ENCODE measurements at places on chromosomes 2 and 18.

DNA sequence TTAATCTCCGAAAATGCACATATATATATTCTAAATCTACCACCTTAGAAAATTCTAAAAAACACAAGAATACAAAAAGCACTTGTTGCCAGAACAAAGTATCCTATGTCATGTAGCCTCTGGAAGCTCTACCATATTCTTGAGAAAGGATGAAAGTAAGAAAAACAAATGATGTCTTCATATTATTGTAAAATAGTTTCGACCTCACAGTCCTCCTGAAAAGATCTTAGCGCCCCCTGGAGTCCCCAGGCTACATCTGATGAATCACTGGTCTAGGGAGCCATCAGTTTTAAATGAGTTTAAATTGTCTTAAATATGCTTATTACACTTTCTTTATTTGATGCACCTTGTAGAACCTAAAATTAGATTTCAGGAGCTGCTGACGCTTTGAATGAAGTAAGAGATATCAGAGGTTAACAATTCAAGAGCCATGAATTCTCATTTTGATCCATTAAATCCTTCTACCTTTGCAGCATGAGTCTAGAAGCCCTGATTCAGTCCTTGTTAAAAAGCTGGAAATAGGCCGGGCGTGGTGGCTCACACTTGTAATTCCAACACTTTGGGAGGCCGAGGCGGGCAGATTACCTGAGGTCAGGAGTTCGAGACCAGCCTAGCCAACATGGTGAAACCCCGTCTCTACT lies 138.8 kb downstream of the MCFD2 start:
- DNase-seq: no peak

DNA sequence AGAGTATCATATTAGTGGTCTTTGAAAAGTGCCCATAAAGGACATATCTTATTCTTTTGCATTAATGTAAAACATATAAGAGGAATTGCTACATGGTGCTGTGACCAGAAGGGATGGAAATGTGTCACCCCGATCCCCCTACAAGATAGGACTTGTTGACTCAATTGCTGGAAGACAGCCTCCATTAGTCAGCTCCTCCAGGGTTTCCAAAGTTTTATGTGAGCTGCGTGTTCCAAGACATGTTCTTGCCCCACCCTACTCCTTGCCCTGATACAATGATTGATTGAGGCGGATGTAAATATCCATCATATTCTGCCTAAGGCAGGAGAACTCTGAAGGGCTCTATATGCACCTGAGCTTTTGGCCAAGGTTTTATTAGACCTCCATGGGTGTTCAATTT lies 541.0 kb upstream of the ZEB2 start:
- DNase-seq: no peak

DNA sequence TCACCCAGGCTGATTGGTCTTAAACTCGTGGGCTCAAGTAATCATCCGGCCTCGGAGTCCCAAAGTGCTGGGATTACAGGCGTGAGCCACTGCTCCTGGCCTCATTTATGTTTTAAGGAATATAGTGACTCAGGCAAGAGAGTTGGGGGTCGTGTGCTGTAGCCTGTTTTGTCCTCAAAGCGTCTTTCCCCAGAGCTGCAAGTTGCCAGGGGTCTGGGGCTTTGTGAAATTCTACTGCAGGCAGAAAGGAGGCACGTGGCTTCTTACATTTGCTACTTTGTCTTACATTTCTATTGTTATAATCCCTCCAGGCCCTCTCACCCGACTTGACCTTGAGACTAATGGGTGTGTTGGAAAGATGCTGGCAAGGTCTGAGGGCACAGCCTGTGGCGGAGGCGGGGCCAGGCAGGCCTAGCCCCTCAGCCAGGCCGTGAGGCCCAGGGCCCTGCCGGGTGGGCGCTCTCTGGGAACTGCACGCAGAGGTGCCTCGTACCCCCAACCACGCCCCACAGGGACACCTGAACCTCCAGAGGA lies 85.8 kb upstream of the NDUFV2 start:
- DNase-seq: no peak

- DNase-seq: no peak
Observed at GRCh38 chr2:165745916-165746315, 48.1 kb downstream of the GALNT3 start.

DNA sequence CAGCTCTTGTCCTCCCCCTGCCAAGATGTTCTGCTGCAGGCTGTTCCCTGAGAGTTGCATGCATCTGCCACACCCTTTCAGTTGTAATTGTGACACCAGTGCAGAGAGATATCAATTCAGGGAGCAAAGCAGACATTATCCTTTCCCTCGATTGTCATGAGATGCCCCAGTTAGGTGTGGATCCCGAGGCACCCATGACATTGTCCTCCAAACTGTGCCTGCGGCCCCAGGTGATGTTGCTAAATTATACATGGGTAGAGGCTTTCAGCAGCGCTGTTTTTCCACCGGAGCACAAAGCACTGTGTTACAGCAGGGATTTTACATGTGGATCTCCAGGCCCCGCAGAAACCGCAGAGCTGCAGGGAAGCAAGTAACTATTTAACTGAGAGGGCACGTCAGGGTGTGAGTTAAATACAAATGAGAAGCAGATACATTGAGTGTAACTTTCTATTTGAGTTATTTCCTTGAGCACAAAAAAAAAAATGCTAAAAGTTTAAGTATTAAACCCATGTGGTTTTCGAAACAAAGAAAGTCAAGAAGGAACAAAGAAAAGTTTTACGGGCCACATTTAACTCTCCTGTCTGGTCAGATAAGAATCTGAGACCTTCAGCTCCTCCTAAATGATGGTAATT lies 90.3 kb upstream of the BCL2L11 start:
- DNase-seq: no peak

- DNase-seq: no peak
Observed at GRCh38 chr2:171910494-171910893, 11.8 kb upstream of the HAT1 start.

DNA sequence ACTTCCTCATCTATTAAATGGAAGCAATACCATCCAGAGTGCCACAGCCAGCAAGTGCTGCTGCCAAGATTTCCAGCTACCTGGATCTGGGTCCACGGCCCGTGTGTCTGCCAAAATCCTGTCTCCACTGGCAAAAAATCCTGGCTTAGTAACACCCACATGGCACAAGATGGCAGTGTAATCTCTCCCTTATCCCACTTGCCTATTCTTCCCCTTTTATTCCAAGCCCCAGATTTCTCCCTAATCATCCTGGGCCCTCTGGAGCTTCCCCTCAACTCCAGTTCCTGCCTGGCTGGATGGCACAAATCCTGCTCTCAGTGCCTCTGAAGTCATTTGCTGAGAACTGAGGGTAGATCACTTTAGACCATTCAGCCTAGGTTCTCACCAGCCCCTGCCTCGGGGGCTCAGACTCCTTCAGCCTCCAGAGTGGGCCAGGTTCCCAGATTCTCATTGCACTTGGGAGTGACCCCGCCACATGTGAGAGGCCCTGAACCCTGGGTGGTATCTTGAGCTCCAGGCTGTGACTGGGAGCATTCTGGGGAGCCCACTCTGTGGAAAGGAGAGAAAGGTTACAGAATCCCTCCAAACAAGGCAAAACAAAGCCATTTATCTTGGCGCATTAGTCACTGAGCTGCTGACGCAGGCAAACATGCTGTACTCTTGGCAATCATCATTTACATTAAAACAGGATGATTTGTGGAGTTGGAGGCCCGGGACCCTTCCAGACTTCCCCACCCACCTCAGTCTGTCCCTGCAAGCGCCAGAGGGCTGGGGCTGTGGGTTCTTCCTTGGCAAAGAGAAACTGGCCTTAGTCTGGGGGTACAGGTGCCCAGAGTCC lies 325.8 kb downstream of the DYSF start:
- no peak for DNase-seq

DNA sequence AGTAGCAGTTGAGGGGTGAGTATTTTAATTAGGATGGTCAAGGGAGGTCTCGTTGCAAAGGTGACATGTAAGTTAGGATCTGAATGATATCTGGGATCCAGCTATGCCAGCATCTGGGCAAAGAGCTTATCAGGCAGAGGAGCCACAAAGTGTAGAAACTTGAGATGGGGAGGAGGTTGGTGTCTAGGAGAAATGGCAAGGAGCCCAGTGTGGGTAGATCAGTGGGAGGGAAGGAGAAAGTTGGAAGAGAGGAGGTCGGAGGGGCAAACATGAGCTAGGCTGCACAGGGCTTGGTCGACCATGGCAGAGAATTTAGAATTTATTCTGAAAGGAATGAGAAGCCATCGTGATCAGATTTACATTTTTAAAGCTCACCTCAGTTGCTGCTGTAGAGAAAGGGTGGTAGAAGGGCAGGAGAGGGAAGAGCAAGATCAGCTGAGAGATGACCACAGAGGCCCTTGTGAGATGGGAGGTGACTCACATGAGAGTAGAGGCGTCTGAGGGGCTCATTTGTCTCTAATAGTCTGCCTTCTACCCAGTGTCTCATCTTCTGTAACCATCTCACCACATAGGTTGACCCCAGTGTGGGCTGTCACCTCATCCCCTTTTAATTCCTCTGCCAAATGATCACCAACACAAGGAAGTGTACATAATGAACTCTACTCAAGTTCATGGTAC lies 170.0 kb downstream of the ETAA1 start:
- DNase-seq: no peak

DNA sequence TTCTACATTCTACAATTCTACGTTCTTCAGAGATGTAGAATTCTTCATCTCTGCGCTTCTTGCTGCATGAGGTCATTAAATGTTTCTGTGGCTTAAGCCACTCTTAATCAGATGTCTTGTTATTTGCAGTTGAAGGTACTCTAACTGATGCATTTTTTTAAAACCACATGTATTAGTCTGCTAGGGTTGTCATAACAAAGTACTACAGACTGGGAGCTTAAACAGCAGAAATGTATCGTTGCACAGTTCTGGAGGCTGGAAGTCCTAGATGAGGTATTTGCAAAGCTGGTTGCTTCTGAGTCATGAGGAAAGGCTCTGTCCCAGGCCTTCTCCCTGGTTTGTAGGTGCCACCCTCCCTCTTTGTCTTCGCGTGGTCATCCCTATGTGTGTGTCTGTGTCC lies 176.3 kb upstream of the GLI2 start:
- no peak for DNase-seq

DNA sequence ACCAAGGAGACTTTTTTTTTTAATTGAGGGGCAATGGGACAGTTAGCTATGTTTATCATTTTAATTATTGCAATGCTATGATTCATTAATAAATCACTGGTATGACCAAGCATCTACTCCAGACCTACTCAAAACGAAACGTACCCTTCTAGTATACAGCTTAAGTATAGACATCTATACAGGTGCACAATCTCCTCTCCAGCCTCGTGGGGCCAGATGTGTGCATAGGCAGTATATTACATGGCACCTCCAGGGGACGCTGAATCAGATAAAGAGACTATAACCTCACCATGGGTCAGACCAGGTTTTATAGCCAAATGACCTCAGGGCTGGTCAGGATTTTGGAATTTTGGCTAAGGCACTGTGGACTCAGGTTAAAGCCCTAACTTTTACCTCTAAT lies 86.6 kb downstream of the SS18 start:
- DNase-seq: no peak

DNA sequence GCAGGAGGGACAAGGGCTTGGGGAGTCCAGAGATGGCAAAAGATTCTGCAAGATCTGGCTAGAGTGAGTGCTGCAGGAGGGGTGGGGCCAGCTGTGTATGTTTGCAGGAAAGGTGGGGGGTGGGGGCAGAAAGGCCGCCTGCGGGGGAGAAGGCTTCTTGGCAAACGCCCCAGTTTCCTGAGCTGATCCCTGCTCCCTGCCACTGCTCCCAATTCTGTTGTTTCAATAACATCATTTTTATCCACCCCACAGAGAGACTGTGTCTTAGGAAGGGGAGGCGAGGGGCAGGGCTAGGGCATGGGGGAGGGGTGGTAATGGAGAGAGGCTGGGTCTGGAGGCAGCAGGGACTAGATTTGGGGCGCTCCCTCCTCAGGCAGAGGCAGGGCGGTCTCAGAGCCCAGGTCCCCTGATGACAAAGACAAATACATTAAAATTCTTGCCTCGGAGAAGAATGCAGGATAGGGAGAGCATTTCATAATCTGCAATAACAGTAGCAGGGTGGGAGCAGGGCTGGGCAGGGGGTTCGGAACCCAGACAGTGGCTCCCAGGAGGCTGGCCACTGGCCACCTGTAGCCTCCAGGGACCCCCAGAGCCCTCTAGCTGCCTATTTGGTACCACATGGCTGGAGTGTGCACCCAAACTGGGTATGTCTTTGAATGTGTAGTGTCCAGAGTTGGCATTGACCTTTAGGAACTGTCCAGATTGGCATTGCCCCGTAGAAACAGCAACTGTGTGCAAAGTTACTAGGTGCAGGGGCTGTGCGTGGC lies 2.1 kb upstream of the WNT6 start:
- no peak for DNase-seq

- DNase-seq: no peak
Observed at GRCh38 chr2:37468170-37468569, 123.7 kb downstream of the QPCT start.

DNA sequence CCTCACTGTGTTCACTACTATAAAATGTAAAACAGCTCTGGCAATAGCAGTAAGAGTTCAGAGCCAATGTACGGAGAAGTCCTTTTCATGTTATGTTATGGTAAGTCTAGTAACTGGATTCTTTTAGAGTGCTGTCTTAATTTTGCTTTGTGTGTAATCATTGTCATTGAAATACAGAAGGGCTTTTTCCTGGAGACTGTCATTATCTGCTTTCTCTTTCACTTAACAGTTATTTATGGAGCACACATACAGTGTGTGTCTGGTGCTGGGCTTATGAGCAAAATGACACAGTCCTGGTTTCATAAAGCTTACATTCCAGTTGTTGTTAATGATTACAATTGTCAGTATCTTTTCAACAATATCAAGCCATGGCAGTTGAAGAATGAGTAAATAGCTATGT lies 95.5 kb downstream of the CCDC102B start:
- no peak for DNase-seq

- DNase-seq: no peak
Observed at GRCh38 chr2:207151048-207151447, 14.7 kb downstream of the KLF7 start.

- DNase-seq: no peak
Observed at GRCh38 chr18:13218368-13218991, at the start of gene LDLRAD4. Gene LDLRAD4 (plus strand): TSS chr18:13218760.

- DNase-seq: no peak
Observed at GRCh38 chr2:151853070-151853758, 25.0 kb upstream of the ARL5A start.

- DNase-seq: no peak
Observed at GRCh38 chr18:80179857-80180558, 67.3 kb downstream of the PARD6G start.

GRCh38 chr18:35513181-35513936 lies 15.6 kb upstream of the INO80C start:
- DNase-seq: no peak

DNA sequence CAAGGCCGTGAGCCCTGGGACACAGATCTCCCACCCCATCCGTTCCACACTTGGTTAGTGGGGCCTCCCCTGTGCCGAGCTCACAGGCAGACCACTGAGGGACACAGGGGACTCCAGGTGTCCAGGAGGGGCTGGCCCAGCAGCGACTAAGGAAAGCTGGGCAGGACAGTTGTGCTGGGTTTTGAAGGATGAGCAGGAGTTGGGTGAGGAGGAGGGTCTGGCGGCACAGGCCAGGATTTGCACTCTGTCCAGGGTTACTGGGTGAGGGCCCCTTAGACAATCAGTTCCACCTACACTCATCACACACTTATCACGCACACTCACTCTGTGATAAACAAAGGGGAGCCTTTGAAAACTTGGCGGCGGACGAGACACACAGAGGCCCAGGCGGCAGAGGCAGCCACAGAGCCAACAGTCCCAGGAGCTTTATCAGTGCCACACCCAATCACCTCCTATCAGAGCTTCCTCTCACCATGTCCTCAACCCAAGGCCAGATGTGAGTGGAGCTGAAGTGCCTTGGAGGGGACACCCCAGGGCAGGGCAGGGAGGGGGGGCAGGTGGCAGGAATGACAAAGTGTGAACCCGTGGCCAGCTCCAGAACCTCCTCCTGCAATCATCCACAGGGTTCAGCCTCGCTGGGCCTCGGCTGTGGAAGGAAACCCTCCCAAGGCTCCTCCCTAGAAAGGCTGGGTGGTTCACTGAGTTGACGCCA lies 26.6 kb downstream of the BIN1 start:
- DNase-seq: peak; percentile 45

All from activated gamma-delta T cell treated with anti-CD3 and anti-CD28 coated beads, Interleukin-2, amount 50 U/mL, for 16 hours (primary cell).